ENCODE measurements at places on chromosomes 16 and 17.

DNA sequence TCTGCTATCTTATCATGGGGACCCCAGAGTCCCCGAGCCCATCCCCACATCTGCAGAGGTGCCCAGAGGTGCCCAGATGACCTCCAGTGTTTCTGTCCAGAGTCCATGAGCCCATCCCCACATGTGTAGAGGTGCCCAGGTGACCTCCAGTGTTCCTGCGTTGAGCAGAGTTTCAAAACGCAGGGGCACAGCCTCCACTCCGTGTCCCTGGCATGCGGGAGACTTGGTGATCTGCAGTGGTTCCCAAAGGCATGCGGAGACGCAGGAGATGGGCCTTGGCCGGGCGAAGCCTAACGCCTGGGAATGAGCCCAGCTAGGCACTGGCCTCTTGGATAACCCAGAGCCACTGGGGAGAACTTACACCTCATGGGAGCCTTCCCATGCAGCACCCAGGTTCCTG lies 41.3 kb downstream of the COX4I1 start:
- peak; percentile 15 for DNase-seq

- no peak for DNase-seq
Observed at GRCh38 chr17:78372841-78373240, 5.6 kb upstream of the PGS1 start.

GRCh38 chr17:11349106-11349505 lies 108.1 kb downstream of the SHISA6 start:
- no peak for DNase-seq

DNA sequence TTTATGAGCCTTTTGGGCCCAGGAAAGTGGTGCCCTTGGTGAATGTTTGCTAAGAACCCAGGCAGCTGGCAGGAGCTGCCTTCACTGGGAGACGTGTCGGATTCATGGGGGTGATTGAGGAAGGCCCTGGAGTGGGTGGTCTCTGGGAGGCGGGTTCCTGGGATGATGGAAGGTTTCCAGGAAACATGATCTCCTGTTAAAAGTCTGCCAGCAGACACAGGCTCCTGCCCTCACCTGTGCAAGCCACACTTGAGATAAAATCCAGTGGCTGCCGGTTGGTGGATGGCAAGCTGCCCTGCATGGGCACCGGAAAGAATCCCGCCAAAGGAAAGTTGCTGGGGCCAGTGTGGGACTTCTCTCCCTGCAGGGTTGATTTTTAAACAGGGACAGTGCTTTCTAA lies 189.0 kb upstream of the CIBAR2 start:
- no peak for DNase-seq

DNA sequence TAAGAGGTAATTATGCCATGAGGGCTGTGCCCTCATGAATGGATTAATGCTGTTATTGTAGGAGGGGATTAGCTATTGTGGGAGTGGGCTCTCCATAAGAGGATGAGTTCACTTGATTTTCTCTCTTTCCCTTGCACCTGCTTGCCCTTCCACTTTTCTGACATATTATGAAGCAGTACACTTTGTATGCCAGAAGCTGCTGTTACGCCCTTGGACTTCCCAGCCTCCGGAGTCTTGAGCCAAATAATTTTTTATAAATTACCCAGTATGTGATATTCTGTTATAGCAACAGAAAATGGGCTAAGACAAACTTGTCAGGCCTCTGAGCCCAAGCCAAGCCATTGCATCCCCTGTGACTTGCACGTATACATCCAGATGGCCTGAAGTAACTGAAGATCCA lies 38.4 kb downstream of the PSMD12 start:
- no peak for DNase-seq

DNA sequence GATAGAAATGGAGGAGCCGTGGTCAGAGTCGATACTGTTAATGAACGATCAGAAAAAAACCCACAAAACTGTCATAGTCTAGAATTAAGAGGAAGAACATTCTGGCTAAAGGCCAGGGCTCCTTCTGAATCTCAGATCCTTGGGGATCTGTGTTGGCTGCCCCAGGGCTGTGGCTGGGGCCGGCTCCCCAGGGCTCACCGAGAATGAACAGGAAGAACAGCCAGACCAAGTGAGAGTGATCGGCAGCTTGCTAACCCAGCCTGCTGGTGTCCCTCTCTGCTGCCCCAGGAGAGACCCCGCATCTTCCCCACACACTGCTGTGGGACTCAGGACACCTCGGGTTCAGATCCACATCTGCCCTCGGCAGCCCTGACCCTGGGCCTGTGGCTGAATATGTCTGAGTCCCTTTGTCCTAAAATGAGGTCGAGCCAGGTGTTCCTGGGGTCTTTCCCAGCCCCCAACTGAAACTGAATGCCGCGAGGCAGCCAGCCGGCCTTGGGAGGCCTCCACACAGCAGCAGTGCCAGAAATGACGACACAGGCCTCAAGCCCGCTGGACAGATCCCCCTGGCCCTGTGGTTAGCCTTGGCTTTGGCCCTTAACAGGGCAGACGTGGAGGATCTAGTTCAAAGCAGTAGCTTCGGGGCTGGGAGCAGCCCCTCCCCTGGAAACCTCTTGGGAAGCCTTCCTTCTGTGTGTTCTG lies 23.9 kb upstream of the CLEC18A start:
- peak; percentile 89 for DNase-seq

DNA sequence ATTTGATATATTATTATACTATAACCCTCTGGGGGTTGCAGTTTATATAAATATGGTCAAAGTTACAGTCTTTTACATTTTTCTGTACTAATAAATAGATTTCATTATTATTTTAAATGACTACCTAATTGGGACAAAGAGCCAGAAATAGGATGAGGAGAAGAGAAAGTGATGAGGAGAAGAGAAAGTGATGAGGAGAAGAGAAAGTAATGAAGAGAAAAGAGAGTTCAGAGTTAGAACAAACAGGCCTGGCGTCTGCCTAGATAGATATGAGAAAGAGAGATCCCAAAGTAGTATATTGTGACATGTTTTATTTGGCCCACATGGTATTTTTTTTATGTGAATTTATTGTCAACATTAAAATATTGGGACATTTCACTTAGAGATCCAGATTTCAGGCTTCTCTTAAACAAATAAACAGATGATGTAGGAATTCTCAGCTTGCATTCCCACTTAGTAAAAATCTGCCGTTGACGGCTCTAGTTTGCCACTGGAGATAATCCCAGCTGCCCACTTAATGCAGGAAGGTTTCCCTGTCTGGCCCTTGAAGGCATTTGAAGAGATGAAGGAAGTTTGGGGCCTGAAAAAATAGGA lies 210.7 kb downstream of the STX8 start:
- DNase-seq, result no peak

- DNase-seq, result no peak
Observed at GRCh38 chr17:4838309-4838785, 5.2 kb downstream of the MINK1 start.

GRCh38 chr17:49198211-49198610 lies 12.2 kb downstream of the GNGT2 start:
- DNase-seq, result no peak

All from aorta (tissue), 5 donors.